ENCODE measurements at places on chromosomes 1 and 21.

DNA sequence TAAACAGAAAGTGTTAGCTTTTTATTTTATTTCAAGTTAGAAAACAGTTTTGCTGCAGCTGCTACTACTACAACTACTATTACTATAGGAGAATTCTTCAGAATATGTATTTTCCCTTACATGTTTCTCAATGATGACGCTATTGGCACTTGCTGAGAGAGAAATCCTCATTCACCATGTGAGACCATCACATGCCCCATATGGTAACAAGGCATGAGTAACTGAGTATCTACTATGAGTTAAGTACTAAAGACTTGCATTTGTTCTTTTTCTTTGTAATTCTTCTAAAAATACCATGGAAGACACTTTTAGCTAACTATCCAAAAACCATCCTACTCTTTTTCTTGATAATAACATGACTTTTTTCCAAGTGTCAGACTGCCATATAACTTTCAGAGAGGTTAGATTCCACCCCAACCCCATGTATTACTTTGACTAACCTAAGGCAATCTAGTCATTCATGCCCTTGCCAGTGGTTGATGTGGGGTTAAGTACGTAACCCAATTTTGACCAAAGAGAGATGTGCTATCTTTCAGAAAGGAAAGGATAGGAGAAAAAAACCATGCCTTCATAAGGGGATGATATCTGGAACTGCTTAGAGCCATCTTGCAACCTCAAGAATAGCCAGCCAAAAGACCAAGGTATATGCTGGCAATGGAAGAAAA, 42.9 kb downstream of the COP1 start:
- no peak for DNase-seq

GRCh38 chr1:97352936-97353382, 567.9 kb downstream of the DPYD start:
- no peak for DNase-seq

DNA sequence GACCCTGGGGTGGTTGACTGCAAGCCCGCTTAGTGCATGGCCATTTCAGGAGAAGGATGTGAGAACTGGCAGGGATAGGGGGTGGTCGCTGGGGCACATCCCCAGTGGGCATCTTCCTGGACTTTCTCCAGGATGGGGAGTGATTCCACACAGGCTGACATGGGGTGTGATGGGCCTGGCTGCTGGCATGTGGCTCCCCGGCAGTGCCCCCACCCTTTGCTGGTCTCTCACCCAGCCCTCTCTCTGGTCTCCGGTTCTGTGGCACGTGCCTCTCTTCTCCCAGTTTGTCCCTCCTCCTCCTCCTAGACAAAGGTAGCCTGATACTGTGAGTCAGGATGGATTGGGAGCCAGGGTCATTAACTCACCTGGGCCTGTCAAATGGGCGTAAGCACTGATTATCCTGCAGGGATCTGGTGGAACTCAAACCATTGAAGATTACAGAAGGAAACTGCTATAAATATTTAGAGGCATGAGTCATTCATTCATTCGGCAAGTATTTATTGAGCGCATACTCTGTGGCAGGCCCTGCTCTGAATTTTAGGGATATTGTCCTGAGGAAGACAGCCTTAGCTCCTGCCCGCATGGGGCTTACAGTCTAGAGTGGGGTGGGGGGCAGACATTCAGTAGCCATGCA, 23.6 kb upstream of the EPS8L3 start:
- no peak for DNase-seq

GRCh38 chr21:26881504-26882228, 36.5 kb upstream of the ADAMTS1 start:
- DNase-seq, result peak; percentile 12

GRCh38 chr21:33587792-33588484, 546 bp downstream of the DONSON start:
- DNase-seq, result no peak

- DNase-seq, result no peak
These were observed 51.1 kb downstream of the ST6GALNAC3 start for GRCh38 chr1:76125473-76126219.

DNA sequence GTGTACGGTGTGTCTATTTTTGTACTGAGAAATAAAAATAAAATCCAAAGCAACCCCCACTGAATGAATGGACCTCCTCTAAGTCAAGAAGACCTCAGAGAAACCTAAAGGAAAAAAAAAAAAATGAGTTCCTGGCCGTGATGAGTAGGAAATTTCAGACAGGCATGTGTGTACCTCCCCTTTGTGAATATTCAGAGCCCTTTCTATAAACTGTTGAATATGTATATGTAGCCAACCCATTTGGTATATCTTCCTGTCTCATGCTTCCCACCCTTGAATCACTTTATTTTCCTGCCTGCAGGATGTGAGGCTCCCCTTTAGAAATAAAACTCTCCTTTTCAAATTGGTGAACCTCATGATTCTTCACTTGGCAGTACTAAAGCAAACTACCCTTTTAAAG, 887.8 kb upstream of the NCAM2 start:
- DNase-seq, result no peak

GRCh38 chr1:71766748-71767147, 515.6 kb downstream of the NEGR1 start:
- DNase-seq, result no peak

GRCh38 chr1:42922687-42923366, 35.8 kb downstream of the SLC2A1 start:
- DNase-seq, result peak; percentile 85

DNA sequence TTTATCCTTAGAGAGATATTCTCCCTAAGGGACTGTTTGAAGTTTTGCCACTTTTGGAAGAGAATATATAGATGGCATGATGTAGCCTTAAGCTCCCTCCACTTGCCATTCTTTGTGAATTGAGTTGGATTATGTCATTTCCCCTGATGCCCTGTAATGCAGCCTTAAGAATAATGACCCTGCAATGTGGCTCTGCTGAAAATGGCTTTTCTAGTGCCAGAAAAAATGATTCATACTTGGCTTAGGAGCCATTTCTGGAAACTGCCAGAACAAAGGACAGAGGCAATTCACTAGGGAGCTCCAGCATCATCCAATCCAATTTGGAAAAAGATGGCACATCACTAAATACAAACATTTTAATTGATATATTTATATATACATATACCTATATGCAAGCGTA, 265.3 kb downstream of the SPATA17 start:
- DNase-seq, result no peak

DNA sequence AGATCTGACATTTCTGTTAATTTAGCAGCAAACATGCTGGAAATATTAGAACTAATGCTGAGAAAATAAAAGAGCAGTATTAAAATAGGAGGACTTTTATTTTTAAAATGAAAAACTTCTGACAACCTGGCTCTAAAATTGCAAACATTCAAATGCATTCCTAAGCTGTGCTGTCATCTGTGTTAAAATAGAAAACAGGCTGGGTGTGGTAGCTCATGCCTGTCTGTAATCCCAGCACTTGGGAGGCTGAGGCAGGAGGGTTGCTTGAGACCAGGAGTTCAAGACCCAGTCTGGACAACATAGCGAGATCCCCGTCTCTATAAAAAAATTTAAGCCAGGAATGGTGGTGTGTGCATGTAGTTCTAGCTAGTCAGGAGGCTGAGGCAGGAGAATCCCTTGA, 44.6 kb downstream of the MIGA1 start:
- no peak for DNase-seq

DNA sequence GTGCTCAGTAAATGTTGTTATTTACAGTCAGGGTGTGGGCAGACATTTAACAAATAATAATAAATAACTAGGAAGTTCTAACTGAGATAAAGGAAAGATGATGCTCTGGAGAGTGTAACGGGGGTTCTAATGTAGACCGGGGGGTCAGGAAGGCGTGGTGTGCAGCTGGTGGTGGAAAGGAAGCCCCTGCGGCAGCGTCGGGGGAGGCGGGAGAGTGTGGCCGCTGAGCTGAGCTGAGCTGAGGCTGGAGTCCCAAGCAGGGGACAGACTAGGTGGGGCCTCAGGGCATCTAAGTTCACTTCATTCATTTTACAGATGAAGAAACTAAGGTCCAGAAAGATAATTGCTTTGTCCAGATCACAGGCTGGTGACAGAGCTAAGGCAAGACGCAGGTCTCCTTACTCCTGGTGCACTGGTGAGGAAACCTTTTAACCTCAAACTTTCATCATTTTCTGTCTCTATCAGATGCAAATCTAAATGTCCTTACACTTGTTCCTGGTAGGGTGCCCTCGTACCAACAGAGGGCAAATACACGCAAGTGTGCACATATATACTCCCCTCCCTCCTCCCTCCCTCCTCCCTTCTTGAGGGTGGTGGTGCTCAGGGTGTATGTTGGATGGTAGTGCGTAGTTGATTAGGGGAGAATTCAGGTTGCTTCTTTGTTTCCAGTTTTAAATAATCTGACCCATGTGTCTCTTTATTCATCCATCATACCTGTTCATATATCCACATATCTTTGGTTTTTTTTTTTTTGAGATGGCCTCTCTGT, 44.1 kb downstream of the KIF26B start:
- DNase-seq, result no peak

DNA sequence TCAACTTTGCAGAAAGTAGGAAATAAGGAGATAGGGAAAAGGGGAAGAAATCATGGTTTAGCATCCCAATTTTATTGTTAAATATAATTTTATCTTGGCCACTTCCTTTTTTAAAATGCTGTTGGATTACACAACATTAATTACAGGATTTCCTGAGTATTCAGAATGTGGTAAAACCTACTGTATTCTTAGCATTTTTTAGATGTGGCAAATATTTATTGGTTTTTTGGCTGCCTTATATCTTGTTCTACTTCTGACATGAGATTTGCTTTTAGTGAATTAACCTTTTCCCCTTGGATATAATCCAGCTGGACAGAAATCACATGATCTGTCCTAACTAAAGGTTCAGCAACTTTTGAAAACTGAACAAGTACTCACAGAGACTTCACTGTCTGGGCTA, 104.9 kb downstream of the PTGS2 start:
- DNase-seq, result no peak

DNA sequence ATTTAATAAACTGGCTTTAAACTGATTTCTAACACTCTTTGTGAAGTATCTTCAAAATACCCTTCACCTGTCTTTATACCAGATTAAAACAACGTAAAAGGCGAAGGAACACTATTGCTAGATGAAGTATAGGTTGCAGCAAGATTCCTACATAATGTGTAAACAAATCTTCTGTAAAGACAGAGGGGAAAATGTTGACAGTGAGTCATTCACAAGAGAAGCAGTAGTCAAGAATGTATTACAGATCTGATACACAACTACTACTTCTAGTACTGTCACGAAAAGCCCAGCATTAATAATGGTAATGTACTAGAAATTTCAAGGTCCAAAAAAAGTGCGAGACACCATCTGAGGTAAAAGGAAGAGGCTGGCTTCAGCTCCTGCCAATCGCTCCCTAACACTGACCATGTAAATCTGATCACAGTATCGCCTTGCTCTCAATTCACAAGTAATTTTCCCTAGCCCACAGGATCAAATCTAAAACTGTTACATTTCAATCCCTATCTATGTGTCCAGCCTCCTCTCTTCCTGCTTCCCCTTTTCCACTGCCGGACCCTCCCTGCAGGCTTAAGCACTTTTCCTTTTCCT, 290.4 kb downstream of the AKT3 start:
- no peak for DNase-seq

GRCh38 chr1:72431810-72432209, 149.5 kb upstream of the NEGR1 start:
- DNase-seq, result no peak

- peak; percentile 97 for DNase-seq
These were observed 21.3 kb downstream of the UBASH3A start for GRCh38 chr21:42424914-42425541.

- no peak for DNase-seq
These were observed 43.5 kb downstream of the SNX27 start for GRCh38 chr1:151655371-151655770.

- peak; percentile 39 for DNase-seq
These were observed 312 bp downstream of the ARNT start for GRCh38 chr1:150876119-150876454.

DNA sequence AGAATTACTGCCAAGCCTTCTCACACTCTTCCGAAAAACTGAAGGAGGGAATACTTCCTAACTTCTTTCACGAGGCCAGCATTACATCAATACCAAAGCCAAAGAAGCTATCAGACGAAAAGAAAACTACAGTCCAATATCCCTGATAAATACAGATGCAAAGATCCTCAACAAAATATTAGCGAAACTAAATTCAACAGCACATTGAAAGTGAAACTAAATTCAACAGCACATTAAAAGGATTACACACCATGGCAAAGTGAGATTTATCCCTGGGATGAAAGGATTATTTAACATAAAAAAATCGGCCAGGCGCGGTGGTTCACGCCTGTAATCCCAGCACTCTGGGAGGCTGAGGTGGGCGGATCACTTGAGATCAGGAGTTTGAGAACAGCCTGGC, 176.8 kb downstream of the FAF1 start:
- DNase-seq, result no peak

DNA sequence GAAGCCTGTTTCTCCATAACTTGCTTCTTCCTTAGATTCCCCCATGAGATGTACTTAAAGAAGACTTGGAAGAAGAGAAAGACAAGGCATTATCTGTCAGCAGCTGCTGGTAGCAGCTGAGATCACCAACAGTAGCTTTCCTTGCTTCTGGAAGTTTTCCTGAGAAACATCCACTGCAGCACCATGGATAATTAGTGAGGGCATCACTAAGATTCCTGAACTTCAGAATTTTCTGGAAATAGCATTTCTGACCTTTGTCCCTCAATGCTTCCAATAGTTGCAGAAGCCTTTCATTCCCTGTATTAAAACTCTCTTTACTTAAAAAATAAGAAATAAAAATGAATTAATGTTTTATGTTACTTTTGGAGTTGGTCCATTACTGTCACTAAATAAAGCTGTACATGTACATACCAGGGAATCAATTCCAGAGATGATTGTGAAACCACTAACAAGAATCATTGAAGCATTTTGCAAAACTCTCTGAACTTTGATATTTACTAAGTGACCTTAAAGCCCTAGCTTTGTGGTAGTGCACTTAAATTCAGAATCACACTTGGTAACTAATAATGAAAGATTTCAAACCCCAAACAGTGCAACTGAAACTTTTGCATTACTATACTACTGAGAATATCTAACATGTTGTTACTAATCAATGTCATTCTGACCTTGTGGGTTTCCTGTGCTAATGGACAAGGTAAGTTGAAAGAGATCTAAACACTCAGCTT, at the start of gene CFHR4:
TSS of gene CFHR4 (plus strand) at position 538 of the 725 bp plus-strand sequence. CDS start at position 637, 99 bp downstream.
- no peak for DNase-seq

DNA sequence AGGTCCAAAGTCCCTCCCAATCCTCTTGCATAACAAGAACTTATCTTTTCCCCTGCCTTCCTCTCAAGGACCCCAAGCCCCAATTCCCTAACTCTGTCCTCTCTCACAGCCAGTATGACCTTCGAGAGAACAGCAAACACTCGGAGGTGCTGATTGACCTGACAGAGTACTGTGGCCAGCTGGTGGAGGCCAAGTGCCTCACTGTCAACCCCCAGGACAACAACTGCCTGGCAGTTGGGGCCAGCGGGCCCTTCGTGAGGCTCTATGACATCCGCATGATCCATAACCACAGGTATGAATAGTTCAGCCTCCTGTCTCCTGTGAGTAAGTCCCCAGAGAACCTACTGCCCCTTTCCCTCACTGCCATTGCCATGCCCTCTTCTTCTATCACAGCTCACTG, 29.9 kb upstream of the TMEM222 start:
- no peak for DNase-seq

- no peak for DNase-seq
These were observed 6.9 kb downstream of the SERTAD4 start for GRCh38 chr1:210239349-210240111.

Measured in Jurkat, Clone E6-1 (cell line).